Stimulated activated CD4-positive, alpha-beta T cell treated with anti-CD3 and anti-CD28 coated beads, Interleukin-1b, Interleukin-23, amount 100 ng/mL, for 1 hour (primary cell): ENCODE measurements at places on chromosomes 3 and 15.

- no peak for DNase-seq
Observed at GRCh38 chr3:179902061-179902460, 134.7 kb downstream of the PEX5L start.

GRCh38 chr3:64022451-64023186 lies 675 bp downstream of the PSMD6 start:
- no peak for DNase-seq

DNA sequence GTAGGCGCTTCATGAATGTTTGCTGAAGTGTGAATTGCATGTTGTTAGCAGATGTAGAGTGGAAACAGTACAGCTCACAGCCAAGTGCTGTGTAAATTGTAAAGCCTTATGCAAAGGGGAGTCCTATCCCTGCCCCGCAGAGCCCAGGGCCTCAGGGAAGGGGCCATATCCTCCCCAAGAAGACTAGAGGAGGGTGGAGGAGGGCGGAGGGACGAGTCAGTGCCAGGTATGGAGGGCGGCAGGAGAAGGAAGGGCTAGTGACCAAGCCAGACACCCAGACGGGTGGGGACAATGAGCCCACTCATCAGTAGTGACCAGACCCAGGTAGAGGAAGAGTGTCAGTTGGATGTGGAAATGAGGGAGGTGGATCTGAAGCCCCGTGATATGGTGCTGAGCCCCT lies 45.2 kb downstream of the ZNF710 start:
- no peak for DNase-seq

GRCh38 chr3:31789429-31789828 lies 191.6 kb downstream of the OSBPL10 start:
- DNase-seq = no peak

DNA sequence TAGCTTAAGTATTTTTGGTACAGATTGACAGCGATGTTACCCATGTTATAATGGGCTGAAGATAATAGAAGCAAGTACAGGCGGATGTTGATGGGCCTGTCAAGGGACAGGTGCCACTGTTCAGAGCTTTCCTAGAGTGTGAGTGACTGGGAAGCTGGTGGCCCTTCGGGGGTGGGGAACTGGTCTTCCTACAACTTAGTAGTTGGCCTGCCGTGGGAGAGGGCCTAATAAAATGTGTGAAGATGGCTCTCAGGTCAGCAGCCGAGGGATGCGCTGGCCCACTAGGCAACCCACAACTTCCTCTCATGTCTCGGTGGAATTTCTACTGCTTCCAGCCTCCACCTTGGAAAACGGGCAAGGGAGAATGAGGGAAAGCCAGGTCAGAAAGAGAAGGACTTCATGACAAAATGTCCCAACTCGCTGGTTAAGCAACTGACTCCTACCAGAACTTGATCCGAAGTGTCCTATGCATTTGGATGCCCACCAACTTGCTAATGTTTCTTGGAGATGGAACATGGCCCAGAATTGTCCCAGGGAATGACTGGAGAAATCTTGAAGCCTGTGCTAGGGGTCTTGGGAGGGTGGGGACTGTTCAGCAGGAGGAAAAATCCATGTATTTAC lies 1.4 kb downstream of the GYG1 start:
- no peak for DNase-seq

- no peak for DNase-seq
Observed at GRCh38 chr3:178518660-178519396, 17.4 kb upstream of the KCNMB2 start.

- no peak for DNase-seq
Observed at GRCh38 chr3:16871915-16872842, 12.6 kb upstream of the PLCL2 start.

GRCh38 chr3:193451902-193452301 lies 73.3 kb upstream of the ATP13A5 start:
- DNase-seq = no peak

GRCh38 chr15:71469413-71469812 lies 340.9 kb upstream of the NR2E3 start:
- DNase-seq = no peak

DNA sequence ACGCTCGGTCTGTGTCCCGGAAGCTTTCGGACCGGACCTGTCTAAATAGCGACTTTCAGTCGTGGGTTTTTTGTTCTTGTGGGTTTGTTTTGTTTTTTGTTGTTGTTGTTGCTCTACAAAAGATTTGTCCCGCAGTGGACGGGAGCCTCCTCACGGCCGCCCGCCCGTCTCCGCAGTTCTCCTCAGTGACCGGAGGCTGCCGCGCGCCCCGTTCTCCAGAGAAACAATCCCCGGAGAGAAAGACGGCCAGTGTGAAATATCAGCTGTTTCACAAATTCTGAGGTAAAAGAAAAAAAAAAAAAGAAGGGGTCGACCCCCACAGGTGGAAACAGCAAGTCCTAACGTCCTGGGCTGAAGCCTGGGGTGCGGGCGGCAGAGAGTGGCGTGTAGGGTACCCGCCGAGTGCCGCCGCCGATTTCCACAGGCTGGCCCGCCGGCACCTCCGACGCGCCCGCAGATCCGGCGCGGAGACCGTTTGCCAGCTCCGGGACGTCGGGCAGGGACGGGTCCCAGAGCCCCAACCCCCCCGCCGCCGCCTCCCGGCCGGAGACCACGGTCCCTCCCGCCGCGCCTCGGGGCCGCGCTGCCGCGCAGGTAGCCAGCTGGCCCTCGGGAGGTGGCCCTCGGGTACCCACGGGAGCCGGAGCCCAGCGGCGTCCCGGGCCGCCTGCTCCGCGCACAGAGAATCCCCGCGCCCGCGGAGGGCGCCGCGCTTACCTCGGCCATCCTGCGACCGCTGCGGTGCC lies 478 bp downstream of the BNC1 start:
- no peak for DNase-seq

GRCh38 chr3:10242182-10243065 lies 5.8 kb upstream of the TATDN2 start:
- DNase-seq = no peak

DNA sequence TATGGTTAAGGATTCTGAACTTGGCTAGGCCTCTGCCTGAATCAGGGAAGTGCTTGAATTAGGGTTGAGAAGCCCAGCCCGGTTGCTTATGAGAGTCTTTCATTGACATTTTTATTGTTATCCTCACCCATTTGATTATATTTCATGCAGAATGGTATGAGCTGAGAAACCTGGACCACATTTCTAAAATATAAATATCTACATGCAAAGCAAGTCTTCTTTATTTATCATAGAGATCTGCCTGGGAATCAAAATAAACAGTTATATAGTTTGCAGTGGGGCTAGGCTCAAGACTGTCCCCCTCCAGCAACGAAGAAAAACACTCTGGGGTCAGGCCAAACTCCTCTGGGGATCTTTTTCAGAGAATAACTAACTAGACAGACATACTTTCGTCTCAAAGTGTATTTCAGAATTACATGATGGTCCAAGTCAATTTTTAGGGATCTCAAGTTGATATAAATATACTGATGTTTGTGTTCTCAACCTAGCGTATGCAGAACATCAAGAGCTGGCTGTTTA lies 675.4 kb upstream of the NR2F2 start:
- DNase-seq = no peak

- no peak for DNase-seq
Observed at GRCh38 chr3:191414286-191414685, 46.7 kb upstream of the PYDC2 start.
